ENCODE measurements at places on chromosomes 1 and 21.

DNA sequence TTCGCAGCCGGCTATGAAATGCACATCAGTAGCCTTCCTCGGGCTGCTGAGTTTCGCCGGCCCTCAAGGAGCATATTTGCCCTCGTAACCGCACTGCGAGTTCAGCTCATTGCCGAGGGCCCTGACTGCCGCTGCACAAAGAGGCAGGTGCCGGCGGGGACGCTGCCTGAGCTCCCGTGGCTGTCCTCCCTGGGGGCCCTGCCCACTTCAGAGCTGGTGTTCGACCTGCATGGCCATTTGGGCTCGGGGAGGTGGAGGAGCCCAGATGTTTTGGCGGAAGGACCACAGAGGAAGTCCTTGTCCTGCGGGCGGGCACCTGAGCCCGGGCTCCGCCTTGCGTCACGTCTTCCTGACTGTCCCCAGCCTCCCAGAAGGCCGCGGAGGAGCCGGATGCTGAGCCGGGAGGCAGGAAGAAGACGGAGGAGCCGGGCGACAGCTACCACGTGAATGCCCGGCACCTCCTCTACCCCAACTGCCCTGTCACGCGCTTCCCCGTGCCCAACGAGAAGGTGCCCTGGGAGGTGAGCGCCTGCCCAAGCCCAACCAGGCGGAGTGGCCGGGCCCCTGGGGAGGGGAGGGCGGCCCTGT lies 29.9 kb upstream of the LRRC3 start:
- no peak for DNase-seq

DNA sequence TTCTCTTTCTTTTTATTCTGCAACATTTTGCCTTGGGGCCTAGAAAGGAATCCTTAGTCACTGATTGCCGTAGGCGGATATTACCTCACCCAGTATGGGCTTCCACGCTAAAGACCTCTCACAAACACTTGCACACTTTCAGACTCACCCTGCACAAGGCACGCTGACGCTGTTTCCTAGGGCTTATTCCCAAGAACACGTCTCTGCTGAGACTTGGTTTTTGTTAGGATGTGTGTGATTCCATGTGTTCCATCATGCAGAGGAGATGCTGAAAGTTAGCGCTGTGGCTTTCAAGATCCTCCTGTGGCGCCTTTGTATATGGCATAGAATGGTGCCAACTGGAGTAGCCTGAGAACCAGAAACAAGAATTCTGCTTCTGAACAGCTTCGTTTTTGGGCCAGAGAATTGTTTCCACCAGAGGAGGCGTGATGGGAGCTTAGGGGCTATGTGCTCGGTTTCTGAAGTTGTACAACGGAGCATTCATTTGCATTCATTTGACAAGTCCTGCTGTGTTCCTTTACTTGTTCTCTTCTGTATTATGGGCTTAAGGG lies 297.0 kb downstream of the DISC1 start:
- DNase-seq = no peak

DNA sequence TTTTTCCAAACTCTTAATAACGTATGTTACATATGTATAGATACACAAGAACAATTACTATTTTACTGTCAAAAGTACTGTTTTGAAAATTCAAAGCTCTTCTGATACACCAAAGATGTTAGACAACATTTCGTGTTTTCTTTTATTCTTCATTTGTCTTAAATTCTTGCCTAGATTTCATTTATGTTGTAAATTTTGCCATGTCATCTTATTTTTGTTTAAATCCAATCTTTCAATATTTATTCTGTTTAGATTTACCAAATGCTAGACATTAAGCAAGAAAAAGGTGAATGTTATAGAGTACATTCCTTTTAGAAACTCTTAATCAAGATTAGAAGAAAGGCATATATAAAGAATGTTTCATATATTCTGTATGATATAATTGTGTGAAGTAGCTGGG lies 876.9 kb downstream of the KCNT2 start:
- no peak for DNase-seq

- no peak for DNase-seq
Observed at GRCh38 chr1:77831976-77832711, 52.7 kb downstream of the MIGA1 start.

GRCh38 chr1:196660272-196660671 lies 8.4 kb downstream of the CFH start:
- DNase-seq = no peak

- DNase-seq = no peak
Observed at GRCh38 chr1:109914587-109915240, 4.1 kb downstream of the CSF1 start.

DNA sequence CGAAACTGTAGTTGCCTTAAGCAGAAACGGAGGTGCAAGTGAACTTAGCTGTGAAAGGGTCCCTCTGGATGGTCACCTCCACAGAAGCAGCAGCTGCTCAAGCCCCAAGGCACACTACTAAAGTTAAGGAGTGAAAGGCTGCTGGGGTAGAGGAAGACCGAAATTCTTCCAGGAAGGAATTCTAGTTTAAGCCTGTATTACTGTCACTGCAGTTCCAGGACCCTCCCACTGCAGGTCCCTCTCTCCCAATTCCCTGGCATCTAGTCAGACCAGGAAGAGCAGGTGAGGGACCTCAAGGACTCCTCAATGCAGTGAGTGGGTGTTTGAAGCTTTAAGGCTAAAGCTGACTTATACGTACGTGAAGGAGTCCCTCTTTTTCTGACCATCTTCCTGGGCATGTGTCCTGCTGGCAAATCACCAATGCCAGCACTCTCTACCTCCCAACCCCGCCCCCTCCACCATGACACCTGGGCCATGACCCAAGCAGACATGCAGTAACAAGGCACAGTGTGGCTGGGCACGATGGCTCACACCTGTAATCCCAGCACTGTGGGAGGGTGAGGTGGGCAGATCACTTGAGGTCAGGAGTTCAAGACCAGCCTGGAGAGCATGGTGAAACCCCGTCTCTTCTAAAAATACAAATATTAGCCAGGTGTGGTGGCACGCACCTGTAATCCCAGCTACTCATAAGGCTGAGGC lies 57.2 kb downstream of the TGFBR3 start:
- no peak for DNase-seq

DNA sequence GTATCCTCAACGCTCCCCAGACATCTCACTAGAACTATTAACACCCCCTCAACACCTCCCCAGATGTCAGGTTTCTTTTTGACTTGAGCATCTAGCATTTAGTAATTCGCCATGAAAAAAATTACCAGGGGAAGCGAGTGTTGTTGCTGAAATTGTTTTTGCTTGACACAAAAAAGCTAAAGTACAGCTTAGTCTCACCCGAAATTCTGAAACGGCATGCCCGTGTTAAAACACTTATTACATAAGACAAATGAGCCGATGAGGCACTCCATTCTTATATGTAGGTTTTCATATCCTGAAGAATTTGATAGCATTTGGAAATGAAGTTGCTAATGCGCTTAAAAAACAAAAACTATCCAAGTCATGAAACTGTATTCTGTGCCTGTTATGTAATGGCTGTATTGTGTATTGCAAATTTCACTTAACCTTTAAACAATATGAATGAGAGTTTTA lies 1.3 kb upstream of the NRIP1 start:
- DNase-seq = no peak

- DNase-seq = no peak
Observed at GRCh38 chr1:8477166-8477982, 159.5 kb downstream of the SLC45A1 start.

DNA sequence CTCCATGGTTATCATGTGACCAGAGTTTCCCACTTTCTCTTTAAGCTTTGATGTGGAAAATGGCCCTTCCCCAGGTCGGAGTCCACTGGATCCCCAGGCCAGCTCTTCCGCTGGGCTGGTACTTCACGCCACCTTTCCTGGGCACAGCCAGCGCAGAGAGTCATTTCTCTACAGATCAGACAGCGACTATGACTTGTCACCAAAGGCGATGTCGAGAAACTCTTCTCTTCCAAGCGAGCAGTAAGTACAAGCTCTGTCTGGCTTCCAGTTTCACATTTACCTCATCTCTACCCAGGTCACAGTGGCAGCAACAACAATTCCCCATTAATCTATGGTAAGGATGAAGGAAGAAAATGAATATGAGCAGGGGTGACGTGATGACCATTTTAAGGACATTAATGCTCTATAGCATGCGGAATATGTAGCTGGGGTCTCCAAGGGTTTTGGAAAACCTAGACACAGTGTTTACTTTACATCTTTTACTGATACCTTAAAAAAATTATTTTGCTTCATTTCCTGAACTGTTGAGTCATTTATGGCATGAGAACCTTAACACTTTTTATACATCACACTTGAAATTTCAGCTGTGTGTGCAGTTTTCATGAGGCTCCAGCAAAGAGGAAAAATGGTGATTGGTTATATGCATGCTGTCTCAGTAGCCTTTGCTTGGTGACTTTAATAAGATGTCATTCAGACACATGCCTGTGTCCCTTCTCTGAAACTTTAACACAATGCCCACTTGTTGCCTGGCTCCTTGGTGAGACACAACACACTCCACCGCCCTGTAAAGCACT lies 286.3 kb upstream of the SGIP1 start:
- DNase-seq = no peak

DNA sequence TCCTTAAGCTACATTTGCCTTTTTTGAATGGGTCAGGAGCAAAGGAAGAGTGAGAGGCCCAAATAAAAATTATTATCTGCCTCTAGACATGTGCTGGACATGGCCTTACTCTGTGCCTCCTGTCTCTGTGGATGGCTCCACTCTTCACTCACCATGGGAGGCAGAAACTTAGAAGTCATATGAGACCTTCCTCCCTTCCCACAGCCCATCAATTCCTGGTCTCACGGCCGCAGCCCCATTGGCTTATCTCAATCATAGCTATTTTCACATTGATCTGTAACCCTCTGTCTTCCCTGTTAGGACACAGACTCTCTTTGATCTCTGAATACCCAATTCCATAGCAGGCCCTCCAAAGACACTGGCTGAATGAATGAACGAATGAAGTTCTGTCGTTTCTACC lies 14.2 kb upstream of the ADORA1 start:
- no peak for DNase-seq

- no peak for DNase-seq
Observed at GRCh38 chr1:184395937-184396480, 9.2 kb downstream of the C1orf21 start.

GRCh38 chr1:203307641-203308126 lies 2.4 kb downstream of the BTG2 start:
- DNase-seq = no peak

DNA sequence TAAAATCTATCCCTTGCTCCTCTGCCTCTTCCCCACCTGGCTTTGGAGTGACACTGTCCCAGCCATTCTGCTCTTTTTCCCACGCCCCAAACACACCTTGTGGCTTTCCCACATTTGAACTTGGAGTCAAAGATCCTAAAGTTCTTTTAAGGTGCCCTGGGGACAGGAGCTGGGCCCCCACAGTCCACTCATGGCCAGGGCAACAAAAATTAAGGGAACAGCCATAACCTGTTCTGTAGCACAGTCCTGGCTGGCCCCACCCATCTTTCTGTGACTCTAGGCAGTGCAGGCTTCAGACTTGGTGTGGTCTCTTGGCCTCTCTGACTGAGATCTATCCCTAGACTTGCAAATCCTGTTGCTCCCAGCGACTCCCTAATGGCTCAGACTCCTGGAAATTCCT lies 143.0 kb upstream of the MAGI3 start:
- no peak for DNase-seq

DNA sequence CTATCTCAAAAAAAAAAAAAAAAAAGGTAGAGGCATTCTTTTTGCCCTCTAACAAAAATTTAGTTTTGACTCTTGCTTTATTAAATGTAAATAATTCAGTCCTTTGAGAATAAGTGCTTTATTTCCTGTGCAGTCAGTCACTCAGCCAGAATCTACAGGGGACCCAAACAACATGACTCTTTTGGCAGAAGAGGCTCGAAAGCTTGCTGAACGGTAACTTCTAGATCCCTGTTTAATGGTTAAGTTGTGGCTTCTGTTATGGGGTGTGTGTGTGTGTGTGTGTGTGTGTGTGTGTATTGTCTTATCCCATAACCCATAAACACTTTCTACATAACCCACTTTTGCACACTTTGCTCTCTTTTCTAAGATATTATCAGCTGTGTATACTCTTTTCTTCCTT lies 54.9 kb upstream of the LAMC2 start:
- no peak for DNase-seq

- DNase-seq = no peak
Observed at GRCh38 chr1:57713501-57713900, 289.6 kb upstream of the DAB1 start.

DNA sequence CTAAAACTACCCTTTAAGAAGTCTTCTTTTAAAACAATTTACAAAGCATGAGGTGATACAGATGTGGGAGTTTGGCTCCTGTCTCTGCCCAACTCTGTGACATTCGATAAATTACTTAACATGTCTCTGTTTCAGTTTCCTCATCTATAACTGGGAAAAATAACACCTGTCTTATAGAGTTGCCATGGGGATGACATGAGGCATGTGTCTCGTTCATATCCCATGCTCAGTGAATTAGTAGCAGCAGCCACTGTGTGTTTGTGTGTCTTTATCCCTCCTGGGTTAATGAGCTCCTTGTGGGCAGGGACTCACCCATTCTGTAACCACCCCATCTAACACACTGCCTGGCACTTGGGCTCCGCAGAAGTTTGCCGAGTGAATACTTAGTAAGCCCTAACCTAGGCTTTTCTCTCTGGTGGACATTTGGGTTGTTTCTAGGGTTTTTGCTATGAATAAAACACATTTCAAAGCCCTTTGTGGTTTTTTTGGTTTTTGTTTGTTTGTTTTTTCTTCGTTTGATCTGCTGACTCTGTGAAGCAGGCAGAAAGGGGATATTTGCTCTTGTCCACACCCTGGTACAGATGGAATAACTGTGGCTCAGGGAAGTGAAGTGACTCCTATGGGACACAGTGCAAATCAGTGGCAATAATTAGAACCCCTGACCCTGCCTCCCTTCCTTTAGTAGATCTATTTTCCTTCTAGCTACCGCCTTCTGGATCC lies 797 bp upstream of the KCNJ9 start:
- no peak for DNase-seq

DNA sequence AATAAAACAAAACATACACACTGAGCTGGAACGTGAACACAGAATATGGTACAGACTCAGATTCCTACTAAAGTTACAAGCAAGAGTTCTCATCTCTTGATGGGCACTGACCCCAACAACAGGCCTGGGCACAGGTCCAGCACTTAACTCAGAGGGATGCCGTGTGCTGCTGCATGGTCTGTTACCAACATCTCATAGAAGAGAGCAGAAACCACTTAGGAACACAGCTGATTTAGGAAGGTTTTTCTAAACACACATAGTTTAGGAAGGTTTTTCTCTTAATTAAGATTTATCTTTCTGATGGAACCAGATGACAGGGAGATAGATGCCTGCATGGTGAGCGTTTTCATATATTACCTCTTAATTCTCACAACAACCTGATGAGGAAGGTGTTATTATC lies 1.5 kb downstream of the GCLM start:
- no peak for DNase-seq

DNA sequence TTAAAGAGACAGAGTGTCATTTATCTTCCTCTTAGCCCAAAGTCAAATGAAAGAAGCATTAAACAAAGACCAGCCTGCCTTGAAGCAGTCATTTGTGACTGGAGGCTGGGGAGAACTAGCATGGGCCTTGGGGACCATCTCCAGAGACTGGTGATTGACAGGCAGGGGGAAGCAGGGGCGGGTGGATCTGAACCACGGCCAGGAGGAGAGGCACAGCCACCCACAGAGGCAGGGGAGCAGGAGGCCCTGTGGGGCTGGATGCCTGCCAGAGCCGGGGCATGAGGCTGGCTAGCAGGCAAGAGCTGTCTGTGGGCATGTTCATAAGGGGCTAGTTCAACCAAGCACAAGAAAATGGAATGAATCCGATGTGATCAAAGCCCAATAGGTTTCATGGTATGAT lies 73.9 kb downstream of the PLXNA2 start:
- no peak for DNase-seq

GRCh38 chr1:205062319-205062718 lies 19.3 kb downstream of the CNTN2 start:
- no peak for DNase-seq
